Endothelial cell (in vitro differentiated cells): ENCODE measurements at places on chromosomes 12 and 14.

DNA sequence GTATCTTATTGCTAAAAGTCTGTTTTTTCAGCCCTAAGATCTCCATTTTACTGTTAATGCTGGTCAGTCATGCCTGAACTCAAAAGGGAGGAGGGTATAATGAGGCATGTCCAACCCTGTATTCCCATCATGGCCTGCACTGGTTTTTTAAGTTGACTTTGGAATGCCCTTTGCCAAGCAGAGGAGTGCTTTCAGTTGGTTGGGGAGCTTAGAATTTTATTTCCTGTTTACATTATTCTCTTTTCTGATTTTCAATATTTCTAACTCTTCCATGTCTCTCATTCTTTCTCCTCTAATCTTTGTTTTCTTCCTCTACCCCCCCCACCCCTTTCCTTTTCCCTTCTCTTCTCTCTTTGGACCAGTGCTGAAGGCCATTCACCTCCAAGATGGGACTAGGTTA is 4.9 kb upstream of the DHRS2 start:
- no peak for DNase-seq

GRCh38 chr14:77623201-77623600 is 6.8 kb upstream of the SPTLC2 start:
- no peak for DNase-seq

GRCh38 chr14:36194663-36195062 is 18.1 kb upstream of the PTCSC3 start:
- DNase-seq: no peak

- peak; percentile 97 for DNase-seq
These were observed 820 bp downstream of the BICDL1 start for GRCh38 chr12:119989731-119990381.

- no peak for DNase-seq
These were observed 100.5 kb downstream of the SPTSSA start for GRCh38 chr14:34361504-34362011.

DNA sequence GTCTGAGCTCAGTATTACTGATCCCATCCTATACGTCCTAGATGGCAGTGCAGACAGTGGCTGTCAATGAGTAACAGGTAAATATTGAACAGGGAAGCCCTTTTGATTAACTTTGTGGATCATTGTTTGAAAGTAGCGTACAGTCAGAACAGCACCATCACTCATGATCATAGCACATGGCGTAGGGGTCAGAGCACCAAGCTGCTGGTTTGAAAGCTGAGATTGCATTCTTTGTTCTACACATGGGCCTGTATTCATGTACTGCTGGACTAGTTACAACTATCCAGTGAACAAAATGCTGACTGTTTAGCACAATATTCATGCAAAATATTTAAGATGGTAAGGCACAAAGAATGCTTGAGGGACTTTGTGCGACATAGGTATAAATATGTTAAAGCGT is 131.8 kb downstream of the NPAS3 start:
- no peak for DNase-seq
